ENCODE measurements at places on chromosomes 2 and 18. TPM values are rescaled to one million over a fixed set of nuclear protein-coding genes. Genes with fewer than 3 reads are reported as not detected.

GAD1 gene
- 0.94 TPM for total RNA-seq

ZBTB7C gene
- 51.5 TPM for total RNA-seq

SULT1C4 gene
- 9.2 TPM for total RNA-seq

DNA sequence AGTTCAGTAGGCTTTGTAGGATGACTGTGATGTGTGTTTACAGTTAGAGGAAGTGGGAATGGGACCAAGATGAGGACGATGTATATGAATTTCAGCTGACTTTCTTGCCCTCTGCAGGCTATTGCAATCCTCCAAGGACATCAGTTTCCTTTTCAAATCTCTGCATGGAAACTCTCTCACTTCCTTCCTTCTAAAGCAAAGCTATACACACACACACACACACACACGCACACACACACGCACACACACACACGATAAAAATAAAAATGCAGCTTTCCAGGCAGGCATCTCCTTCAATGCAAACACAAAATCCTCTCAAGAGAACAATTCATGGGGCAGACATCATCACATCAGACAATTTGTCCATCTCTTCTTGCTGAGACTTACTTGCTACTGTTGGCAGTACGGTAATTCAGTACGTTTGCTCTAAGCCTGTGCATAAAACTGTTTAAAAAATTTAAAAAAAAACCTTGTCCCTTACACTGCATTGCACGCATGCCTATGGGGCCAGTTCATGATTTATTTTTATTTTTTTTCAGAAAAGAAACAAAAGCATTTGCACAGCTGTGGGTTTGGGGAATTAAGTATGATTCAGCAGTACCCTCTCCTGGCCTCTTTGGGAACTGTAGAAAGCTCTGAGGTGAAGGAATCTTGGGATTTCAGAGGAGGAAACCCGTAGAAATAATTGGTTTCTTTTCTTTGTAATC, 27.1 kb upstream of the ICOS start:
- no peak for DNase-seq

DNA sequence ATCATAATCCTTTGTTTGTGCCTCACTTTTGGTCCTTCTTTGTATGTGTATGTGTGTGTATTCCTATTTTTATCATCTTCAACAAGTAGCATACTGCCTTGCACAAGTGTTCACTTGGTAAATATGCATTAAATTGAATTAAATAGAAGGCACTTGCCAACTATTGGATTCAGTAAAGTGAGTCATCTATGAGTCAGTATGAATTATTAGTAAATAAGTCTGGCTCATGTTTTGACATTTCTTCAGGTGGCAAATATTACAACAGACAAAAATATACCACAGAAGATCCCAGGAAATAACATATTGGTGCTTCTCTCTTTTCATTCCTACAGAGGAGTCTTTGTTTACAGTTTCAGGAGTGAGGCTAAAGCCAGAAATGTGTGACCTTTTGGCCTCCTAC, 84.1 kb downstream of the CDK15 start:
- no peak for DNase-seq
